Endothelial cell of umbilical vein (primary cell): ENCODE measurements at places on chromosomes 11 and 22. TPM values are rescaled to one million over a fixed set of nuclear protein-coding genes. Genes with fewer than 3 reads are reported as not detected.

DNA sequence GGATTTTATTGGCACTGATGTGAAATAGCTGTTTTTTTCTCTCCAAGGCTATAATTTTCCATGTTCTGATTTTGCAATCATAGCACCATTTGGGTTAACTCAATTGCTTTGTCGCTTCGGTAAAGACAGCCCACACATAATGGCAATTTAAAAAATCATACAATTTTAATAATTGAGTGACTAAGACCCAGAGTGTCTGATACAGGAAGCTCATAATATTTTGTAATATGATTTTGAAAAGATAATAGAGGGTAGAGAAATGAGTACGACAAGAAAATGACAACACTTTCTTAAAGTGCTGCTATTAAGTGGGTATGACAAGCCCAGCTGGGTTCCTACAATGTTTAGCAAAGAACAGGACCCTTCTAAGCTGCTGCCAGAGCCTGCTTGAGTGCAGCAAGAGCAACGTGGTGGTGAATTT, 439.1 kb downstream of the METTL15 start:
- DNase-seq: no peak
- no peaks in the 10 kb centered on the region for H3K4me1 ChIP-seq
- H3K27me3 ChIP-seq: no peaks in the 10 kb centered on the region
- no peaks in the 10 kb centered on the region for H3K36me3 ChIP-seq
- H3K27ac ChIP-seq: no peak overlapping the region

DNA sequence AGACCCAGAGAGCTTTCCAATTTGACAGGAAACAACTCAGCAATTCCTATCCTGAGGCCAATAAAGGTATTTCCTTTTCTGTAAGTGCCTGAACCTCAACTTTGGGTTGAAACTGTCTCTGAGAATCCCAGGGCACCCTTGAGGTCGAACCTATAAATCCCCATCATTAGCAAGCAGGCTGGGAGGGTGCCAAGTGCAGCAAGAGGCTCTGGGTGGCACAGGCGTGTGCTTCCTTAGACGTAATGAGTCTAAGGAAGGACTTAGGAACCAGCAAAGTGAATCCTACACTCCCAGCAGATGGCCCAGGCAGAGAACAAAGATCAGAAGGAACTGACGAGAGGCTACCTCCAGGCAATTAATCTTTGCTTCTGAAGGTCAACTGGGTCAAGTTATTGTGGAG, 234.3 kb upstream of the NARS2 start:
- peak; percentile 46 for DNase-seq
- no peak overlapping the region for H3K27ac ChIP-seq
- no peaks in the 10 kb centered on the region for H3K36me3 ChIP-seq
- H3K4me3 ChIP-seq: no peak overlapping the region

MSANTD4 gene
- total RNA-seq: 13.8 and 15.0 TPM in 2 replicates

DNA sequence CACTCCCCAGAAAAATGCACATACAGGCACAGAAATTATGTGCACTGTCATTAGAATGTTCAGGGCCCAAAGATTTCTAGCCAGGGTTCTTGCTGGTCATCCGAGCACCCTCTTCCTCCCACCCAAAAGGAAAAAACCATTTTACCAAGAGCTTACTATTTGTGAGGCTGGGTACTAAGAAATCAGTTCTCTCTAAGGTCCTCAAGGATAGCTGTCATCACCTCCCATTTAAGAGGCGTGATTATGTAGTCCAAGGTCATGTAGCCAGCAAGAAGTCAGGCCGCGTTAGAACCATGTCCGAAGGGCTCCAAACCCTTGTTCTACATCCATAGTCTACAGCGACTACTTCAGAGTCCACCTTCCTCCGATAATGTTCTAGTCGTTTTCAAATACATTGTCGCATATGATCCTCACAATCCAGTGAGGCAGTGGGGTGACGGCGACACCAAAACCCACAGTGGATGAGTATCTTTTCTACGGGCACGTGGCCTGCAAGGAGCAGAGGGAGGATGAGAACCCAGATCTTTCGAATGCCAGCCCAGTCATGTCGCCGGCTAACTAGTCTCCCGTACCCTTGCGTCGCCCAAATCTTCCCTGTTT, 634 bp downstream of the TIMM8B start:
- H3K4me3 ChIP-seq: peak overlapping the region; percentile 90
- H3K27me3 ChIP-seq: no peaks in the 10 kb centered on the region
- peak overlapping the region; percentile 42 for H3K27ac ChIP-seq
- H3K4me1 ChIP-seq: peaks cover 13% of the 10 kb centered on the region
- DNase-seq: no peak

GRCh38 chr22:22746963-22747933, 102.8 kb downstream of the GGTLC2 start:
- no peaks in the 10 kb centered on the region for H3K4me1 ChIP-seq
- no peak overlapping the region for H3K27ac ChIP-seq
- H3K4me3 ChIP-seq: no peak overlapping the region
- no peaks in the 10 kb centered on the region for H3K36me3 ChIP-seq
- no peaks in the 10 kb centered on the region for H3K27me3 ChIP-seq

DNA sequence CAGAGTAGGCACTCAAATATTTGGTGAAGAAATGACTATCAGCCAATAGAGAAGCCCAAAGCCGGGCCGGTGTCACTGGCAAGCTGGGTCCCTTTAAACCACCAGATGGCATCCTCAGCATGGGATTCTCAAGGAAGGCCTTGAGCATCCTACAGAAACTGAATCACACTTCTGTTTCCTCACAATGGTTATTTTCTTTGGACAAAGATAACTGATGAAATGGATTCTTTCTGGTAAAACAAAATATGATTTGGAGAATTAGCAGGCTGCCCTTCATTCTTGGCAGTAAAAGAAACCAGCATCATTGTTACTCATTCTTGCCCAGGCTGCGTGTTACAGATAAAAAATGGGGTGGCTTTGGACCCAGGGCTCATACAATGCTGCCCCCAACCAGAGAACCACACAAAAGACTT, 30.3 kb upstream of the ASPHD2 start:
- H3K27ac ChIP-seq: no peak overlapping the region
- peak; percentile 72 for DNase-seq
- H3K36me3 ChIP-seq: no peaks in the 10 kb centered on the region
- no peak overlapping the region for H3K4me3 ChIP-seq

DNA sequence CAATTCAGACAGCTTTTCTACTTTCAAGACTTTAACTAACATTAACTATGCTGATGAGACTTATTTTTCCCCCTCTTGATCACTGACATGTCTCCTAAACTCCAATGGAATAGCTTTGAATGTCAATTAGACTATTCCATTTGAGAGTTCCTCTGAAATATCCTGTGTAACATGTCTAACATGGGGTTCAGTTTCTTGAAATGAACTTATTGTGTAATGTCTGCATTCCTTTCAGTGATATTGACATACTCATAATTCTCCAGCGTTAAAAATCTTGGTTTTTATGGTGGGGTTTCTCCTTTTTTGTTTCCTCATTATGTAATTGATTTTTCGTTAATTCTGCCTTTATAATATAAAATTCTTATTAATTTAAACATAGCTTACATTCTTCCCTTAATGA, 37.7 kb upstream of the SPTBN2 start:
- H3K4me3 ChIP-seq: no peak overlapping the region
- no peak overlapping the region for H3K27ac ChIP-seq
- H3K27me3 ChIP-seq: no peaks in the 10 kb centered on the region
- H3K4me1 ChIP-seq: no peaks in the 10 kb centered on the region
